Breast epithelium (tissue), 4 donors: ENCODE measurements at places on chromosomes 3 and 15. TPM values are rescaled to one million over a fixed set of nuclear protein-coding genes. Genes with fewer than 3 reads are reported as not detected.

- no peak for DNase-seq
These were observed 3.4 kb upstream of the SELENOT start for GRCh38 chr3:150599611-150600297.

DNA sequence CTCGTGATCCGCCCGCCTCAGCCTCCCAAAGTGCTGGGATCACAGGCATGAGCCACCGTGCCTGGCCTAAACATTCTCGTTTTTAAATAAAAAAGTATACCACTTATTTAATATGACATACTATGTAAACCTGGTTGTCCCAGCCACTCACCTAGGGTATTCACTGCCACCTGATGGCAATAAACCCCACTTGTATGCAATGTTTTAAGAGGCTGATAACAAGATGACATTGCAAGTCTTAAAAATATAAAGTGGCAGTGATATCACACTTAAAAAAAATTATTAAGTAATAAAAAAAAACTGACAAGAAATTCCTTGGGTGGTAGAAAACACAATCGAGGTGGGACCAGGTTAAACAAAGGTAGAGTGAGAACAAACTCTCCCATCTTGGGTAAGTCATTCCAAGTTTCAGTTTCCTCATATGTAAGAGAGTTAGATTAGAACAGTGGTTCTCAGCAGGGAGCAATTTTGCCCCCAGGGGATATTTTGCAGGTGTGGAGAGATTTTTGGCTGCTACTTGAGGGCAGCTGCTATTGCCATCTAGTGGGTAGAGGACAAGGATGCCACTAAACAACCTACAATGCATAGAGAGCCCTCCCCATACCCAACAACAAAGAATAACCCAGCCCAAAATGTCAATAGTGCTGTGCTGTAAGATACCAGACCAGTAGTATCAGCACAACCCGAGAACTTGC, 14.5 kb downstream of the ARF4 start:
- DNase-seq: peak; percentile 69

DNA sequence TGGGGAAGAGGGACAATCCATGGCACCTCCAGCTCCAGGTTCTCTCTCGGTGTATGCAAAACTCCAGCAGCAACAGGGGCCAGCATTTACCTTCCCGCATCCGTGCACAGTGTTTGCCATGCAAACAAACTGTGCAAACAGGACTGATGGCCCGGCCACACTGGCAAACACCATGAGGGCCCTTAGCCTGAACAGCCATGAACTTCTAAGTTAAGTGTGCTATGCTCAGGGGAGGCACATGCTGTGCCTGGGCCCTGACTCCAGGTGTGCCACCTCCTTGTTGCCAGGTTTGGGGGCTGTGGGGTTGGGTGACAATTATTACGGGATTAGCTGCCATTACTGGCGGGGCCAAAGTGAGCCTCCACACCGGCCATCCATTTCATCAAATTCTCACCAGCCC, 57.5 kb downstream of the CACNA2D2 start:
- peak; percentile 71 for DNase-seq

- DNase-seq: no peak
These were observed 18.1 kb upstream of the RBSN start for GRCh38 chr3:15117011-15117410.

DNA sequence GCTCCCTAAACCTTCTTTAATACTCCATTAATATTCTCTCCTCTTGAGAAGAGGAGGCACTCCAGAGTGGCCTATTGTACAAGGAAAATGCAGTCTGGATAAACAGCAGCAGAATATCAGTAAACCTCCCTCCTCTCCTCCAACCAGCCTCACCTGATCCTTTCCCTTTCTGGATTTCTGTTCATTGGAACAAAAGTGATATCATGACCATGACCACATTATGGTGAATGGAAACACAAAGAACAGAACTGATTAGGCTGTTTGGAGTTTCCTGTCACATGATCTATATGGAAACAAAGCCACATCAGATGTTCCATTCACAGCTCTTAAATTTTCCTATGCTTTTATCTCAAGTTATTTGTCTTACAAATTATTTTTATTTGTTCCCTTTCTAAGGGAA, 14.6 kb downstream of the C2CD4B start:
- no peak for DNase-seq

Gene CYP8B1
- total RNA-seq: not detected
